PC-3 (cell line): ENCODE measurements at places on chromosomes 13 and 19. TPM values are rescaled to one million over a fixed set of nuclear protein-coding genes. Genes with fewer than 3 reads are reported as not detected.

Gene ETV2
- 0.36 TPM in 1 of 2 replicates, not detected in the other for total RNA-seq

Gene C3
- total RNA-seq: 13.3 and 16.9 TPM in 2 replicates

Gene TEX29
- total RNA-seq: not detected in 2 replicates

Gene IQCN
- 0.33 and 0.69 TPM in 2 replicates for total RNA-seq

Gene APC2
- 0.29 and 1.4 TPM in 2 replicates for total RNA-seq

Gene MYPOP
- 5.4 and 12.0 TPM in 2 replicates for total RNA-seq

Gene ZNF536
- not detected in 2 replicates for total RNA-seq

Gene PRODH2
- not detected in 2 replicates for total RNA-seq

Gene TEX101
- total RNA-seq: not detected in 2 replicates

Gene ERICH6B
- not detected in 2 replicates for total RNA-seq

Gene CCDC70
- not detected in 2 replicates for total RNA-seq

Gene ZNF442
- 0.63 and 1.1 TPM in 2 replicates for total RNA-seq

Gene RNF225
- 2.2 TPM in 1 of 2 replicates, not detected in the other for total RNA-seq

Gene ARHGEF7
- total RNA-seq: 14.7 and 25.9 TPM in 2 replicates

Gene GZMM
- total RNA-seq: 0.35 TPM in 1 of 2 replicates, not detected in the other

Gene KLK1
- not detected in 2 replicates for total RNA-seq

Gene NOTCH3
- total RNA-seq: 21.5 and 28.1 TPM in 2 replicates

Gene C19orf67
- total RNA-seq: not detected in 2 replicates

Gene AP1M2
- total RNA-seq: 43.9 and 50.0 TPM in 2 replicates

Gene ACTMAP
- 0.40 and 0.86 TPM in 2 replicates for total RNA-seq

Gene C1QTNF9
- total RNA-seq: 0.11 TPM in 1 of 2 replicates, not detected in the other

Gene ZNF728
- not detected in 2 replicates for total RNA-seq

Gene PSG2
- total RNA-seq: not detected in 2 replicates

Gene MYO16
- total RNA-seq: not detected in 2 replicates

Gene GIPC3
- total RNA-seq: 0.18 TPM in 1 of 2 replicates, not detected in the other

Gene CATSPERD
- total RNA-seq: not detected in 2 replicates

Gene JAK3
- 1.5 and 4.3 TPM in 2 replicates for total RNA-seq

Gene STARD13
- total RNA-seq: 24.3 and 26.6 TPM in 2 replicates

Gene CYP2A7
- total RNA-seq: not detected in 2 replicates

Gene SHC2
- 0.18 TPM in 1 of 2 replicates, not detected in the other for total RNA-seq

Gene ZNF575
- total RNA-seq: 0.98 TPM in 1 of 2 replicates, not detected in the other

Gene WDR87
- total RNA-seq: not detected in 2 replicates

Gene PLPPR3
- not detected in 2 replicates for total RNA-seq

Gene KLK4
- not detected in 2 replicates for total RNA-seq

Gene CRB3
- 67.4 and 71.3 TPM in 2 replicates for total RNA-seq

Gene ZNF726
- 12.7 and 12.8 TPM in 2 replicates for total RNA-seq

Gene TRIP10
- total RNA-seq: 96.6 and 106 TPM in 2 replicates

Gene SULT2A1
- not detected in 2 replicates for total RNA-seq

Gene IGFL2
- total RNA-seq: not detected in 2 replicates

Gene NALCN
- total RNA-seq: 6.4 and 11.8 TPM in 2 replicates

Gene IL11
- total RNA-seq: 7.5 and 10.7 TPM in 2 replicates

Gene LRRC25
- total RNA-seq: not detected in 2 replicates

Gene ANGPTL8
- total RNA-seq: not detected in 2 replicates

Gene WIZ
- total RNA-seq: 30.9 and 35.1 TPM in 2 replicates

Gene TEX26
- not detected in 2 replicates for total RNA-seq

Gene TRPM4
- total RNA-seq: 30.0 and 40.4 TPM in 2 replicates

Gene TMEM143
- 1.3 and 7.1 TPM in 2 replicates for total RNA-seq

Gene SHISA2
- 7.8 TPM in 2 replicates for total RNA-seq
